ENCODE measurements at places on chromosomes 16 and 17. TPM values are rescaled to one million over a fixed set of nuclear protein-coding genes. Genes with fewer than 3 reads are reported as not detected.

DNA sequence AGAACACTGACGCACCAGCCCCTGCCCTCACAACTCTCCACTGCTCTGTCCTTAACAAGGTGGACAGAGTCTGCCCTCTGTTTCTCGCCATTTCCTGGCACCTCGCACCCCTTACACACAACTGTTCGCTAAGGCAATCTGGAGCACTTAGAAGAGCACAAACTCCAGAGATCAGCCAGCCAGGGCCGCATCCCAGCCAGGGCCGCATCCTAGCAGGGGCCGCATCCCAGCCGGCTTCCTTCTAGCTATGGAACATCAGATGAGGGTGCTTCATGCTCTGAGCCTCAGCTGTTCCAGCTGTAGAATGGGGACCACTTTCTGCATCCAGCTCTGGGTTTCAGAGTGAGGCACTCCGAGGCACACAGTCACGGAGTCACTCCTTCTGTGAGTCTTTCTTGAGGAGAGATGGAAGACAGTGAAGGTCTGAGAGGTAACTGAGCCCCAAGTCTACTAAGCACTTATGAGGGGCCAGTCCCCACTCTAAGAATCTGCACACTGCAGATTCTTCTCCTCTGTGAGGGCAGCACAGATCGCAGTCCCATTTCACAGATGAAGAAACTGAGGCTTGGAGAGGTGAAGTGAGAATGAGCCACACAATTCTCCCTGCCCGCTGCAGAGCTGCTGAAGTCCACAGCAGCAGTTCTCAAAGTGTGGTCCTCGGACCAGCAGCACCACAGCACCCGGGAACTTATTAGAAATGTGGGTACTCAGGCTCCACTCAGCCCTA lies 20.9 kb downstream of the COTL1 start:
- DNase-seq: no peak

DNA sequence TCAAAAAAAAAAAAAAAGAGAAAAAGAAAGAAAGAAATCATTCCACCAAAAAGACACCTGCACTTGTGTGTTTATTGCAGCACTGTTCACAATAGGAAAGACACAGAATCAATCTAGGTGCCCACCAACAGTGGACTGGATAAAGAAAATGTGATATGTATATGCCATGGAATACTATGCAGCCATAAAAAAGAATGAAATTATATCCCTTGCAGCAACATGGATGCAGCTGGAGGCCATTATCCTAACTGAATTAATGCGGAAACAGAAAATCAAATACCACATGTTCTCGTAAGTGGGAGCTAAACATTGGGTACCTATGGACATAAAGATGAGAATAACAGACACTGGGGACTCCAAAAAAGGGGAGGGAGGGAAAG lies 5.7 kb upstream of the C16orf92 start:
- no peak for DNase-seq

Gene HOXB1
- polyA plus RNA-seq: 0.35 TPM

Gene HOXB6
- polyA plus RNA-seq: 69.6 TPM

GRCh38 chr16:3601614-3602319 lies 9.6 kb downstream of the SLX4 start:
- no peak for DNase-seq

GRCh38 chr17:71084219-71084618 lies 914.9 kb downstream of the KCNJ2 start:
- DNase-seq: no peak

Gene CLEC3A
- polyA plus RNA-seq: not detected

GRCh38 chr16:67386861-67387455 lies 6.3 kb downstream of the TPPP3 start:
- no peak for DNase-seq

GRCh38 chr17:75844530-75845057 lies 390 bp upstream of the UNC13D start:
- no peak for DNase-seq

DNA sequence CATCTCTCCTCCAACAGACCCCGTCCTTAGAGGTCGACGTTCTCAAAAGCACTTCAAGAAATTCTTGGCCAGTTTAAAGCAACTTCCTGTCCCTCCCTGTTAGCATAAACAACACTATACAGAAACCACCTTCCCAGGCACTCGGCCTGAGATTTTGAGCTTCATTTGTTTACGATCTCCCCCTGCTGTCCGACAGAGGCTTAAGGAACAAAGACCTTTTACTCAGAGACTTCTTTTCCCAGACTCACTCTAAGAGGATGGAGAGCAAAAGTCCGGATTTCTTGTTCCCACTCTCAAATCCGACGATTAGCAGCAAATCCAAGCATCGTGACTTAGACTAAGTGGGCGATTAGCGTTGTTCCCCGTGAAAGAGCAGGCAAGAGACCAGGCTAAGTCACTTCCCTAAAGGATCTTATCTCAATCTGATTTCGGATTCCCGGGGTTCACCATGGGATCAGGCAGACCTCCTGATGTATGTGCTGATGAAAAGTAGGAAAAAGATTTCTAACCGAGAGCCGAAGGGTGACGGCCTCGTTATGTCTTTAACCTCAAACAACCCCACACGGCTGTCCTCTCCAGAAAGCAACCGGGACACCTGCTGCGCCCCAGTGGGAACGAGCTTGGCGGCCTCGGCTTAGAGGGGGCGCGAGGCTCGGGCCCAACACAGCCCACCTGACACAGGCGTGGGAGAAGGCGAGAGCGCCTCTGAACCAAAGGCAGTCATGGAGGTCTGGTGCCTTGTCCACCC lies 598 bp downstream of the INPP5K start:
- peak; percentile 84 for DNase-seq

Gene VTN
- 11.7 TPM for polyA plus RNA-seq

GRCh38 chr17:3724378-3725077 lies 825 bp downstream of the HASPIN start:
- no peak for DNase-seq

- no peak for DNase-seq
Observed at GRCh38 chr16:11743308-11744074, 834 bp upstream of the TXNDC11 start.

GRCh38 chr17:5418858-5419355 lies 555 bp downstream of the NUP88 start:
- peak; percentile 55 for DNase-seq

Gene GP1BA
- polyA plus RNA-seq: 2.9 TPM

Gene SPN
- 2.6 TPM for polyA plus RNA-seq

Gene SEPTIN12
- 0.19 TPM for polyA plus RNA-seq

DNA sequence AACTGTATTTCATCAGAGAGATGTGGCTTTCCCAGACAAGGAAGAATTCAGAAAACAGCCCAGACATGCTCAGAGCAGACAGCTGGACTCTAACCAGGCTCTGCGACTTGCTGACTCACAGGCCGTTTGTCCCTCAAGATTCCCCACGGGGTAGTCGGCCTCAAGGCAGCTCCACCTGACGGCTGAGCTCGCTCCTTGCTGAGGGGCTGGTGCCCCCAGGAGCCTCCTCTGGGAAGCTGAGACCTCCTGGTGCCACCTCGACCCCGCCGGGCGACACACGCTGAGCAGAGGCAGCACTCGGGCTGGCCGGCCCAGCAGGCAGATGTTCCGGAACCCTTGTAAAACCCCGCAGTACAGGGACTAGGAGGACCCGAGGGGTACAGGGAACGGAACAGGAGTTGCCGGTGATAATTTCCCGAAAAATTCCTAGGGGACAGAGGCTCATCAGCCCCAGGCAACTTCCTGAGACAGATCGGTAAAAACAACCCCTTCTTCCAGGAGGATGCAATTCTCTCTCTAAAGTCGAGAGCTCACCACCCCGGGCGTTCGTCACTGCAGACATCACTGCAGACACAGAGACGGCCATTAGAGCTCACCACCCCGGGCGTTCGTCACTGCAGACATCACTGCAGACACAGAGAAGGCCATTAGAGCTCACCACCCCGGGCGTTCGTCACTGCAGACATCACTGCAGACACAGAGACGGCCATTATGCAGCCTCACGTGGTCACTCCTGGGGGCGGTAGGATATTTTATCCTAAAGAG lies 19.9 kb downstream of the RPH3AL start:
- DNase-seq: no peak

GRCh38 chr17:69588316-69588715 lies 173.8 kb downstream of the MAP2K6 start:
- DNase-seq: no peak

- no peak for DNase-seq
Observed at GRCh38 chr17:73998653-73999645, 204.5 kb upstream of the RPL38 start.

DNA sequence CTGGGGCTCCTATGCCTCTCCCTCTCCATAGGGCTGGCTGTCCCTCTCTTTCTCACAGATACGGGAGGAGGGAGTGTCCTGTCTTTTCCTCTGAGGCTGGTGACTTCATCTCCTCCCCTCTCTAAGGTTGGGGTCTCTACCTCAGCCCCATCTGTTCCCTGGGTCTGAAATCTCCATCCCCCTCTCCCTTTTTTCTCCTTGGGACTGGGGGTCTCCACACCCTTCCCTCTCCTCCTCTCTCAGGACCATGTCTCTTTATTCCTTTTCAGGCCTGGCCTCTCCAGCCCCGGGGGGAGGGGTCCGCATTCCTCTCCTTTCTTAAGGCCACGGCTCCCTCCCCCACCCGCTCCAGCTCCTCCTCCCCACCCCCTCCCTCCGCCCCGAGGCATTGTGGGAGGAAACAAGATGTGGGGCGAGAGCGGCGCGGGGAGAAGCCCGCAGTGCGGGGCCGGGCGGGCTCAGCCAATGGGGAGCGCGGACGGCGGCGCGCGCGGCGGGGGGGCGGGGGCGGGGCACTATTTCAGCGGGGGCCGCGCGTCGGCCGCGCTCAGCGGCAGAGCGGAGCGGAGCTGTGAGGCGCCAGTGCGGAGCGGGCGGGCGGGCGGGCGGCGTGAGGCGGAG lies at the start of gene DYNLL2:
DYNLL2 (plus strand) TSS at position 550 of the 621 bp plus-strand sequence. CDS start 3,672 bp downstream, outside the sequence.
- peak; percentile 77 for DNase-seq
